ENCODE measurements at places on chromosomes 3 and 15. TPM values are rescaled to one million over a fixed set of nuclear protein-coding genes. Genes with fewer than 3 reads are reported as not detected.
A peak's percentile ranks its signal among the peaks of the same experiment; 100 is the strongest.

The SPATA12 gene
- not detected for total RNA-seq

The CYP1A2 gene
- 120 TPM for total RNA-seq

The PCLAF gene
- total RNA-seq: 3.1 TPM

DNA sequence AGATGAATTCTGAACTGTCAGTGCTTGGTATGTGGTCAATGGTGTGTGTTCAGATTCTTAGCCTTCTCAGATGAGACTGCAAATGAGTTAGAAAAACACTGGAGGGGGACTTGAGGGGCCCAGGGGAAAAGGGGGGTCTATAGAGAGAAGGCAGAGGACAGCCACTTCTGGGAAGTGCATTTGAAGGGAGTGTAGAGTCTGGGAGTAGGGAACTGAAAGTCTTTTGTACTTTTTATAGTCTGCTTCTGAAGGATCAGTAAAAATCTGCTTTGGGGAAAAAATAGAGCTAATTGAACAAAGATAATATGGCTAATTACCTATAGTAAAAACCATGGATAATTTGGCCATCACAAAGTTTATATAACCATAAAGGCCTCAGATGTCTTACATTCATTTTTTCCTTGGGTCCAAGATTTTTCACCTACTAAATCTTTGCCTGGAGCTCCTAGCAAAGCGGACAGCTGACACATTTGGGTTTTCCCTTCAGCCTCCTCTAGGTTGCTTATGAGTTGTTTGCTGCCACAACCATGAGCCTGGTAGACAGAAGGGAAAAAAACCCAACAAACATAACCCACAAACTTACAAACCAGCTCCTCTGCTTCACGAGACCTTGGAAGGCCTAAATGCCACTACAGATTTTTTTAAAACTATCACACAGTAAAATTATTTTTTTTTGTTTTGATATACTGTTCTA, 48.8 kb downstream of the CD86 start:
- no peak for DNase-seq

GRCh38 chr3:25125201-25125600, 302.9 kb upstream of the RARB start:
- DNase-seq: no peak

- DNase-seq: no peak
Measured at GRCh38 chr15:98903377-98904018, 104.1 kb downstream of the PGPEP1L start.

GRCh38 chr3:48431224-48432029, 1.5 kb upstream of the PLXNB1 start:
- DNase-seq: peak; percentile 44
